GM12878 (cell line): ENCODE measurements at places on chromosomes 2 and 18.

DNA sequence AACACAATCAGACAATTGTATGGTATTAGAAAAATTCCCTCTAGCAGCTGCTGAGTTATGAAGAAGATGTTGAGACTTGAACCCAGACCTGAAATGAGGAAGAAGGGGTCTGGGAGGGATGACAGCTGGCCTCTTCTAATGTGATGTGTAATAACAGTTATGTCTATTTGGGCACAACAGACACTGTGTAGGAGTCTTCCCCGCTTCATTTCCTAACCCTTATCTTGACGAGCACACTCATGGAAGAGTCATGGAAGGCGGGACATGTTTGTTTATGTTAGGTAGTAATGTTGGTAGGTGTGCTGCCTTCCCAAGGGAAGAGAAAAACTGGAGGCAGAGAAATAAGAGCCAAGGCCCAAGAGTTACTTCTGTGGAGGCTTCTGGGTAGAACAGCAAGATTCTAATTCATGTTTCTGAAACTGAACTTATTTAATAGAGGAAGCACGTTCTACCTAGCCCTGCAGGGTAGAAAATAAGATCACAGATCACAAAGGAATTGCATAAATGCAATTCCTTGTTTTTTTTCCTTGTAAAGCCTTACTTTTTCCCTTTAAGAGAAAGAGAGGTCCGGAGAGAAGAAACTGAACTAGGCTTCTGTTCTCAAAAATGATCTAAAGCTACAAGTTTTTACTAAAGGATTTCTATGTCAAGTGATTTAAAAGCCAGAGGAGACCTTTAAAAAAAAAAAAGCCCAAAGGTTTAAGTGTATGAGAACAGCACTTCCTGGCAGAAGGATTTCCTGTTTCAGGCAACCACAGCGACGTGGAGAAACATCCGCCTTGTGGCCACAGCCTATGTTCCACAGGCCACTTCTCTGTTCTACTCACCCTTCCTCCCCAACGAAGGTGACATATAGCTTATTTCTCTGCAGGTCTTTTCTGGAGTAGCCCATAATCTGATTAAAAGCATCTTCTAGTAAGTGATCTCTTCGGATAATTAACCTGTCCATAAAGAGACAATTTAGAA is 68.5 kb upstream of the STK17B start:
- DNase-seq = peak; percentile 86

- no peak for DNase-seq
Observed at GRCh38 chr2:20604951-20605381, 45.9 kb downstream of the HS1BP3 start.

DNA sequence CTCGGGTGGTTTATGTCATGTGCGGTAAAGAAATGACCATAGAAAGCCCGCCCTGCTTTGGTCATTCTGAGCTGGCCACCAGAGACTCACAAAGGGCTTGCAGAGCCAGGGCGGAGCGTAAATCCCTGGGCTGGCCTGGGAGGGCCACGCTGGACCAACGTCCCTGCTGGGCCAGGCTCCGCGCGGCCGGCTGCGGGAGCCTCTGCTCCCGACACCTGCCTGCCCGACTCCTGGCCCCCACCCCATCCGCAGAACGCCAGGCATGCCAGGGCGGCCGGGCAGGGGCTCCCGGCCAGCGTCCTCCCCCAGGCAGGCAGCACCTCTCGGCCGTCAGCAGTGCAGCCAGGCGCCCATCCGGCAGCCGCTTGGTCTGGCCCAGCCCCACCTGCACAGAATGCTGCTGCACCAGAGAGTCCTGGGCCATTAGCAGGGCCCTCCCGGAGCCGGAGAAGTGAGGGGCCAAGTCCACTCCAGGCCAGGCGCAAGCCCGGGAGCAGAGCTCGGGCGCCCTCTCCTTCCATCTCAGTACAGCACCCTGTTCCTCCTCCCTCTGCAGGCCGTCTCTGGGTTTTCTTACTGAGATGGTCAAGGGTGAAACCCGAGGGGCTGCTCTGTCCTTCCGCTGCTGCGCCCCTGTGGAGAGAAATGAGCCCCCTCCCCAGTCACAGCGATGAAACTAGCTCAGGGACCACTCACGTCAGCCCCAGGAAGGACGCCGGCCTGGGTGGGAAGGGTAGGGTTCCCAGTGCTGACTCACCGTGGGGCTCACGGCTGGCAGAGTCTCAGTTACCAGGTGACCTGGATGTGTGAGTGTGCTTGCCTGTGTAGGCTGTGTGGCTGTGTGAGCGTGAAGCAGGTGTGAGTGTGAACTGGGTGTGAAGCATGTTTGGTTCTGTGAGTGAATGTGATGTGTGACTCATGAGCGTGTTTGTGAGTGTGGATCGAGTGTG is 83.3 kb downstream of the PTGR3 start:
- no peak for DNase-seq

DNA sequence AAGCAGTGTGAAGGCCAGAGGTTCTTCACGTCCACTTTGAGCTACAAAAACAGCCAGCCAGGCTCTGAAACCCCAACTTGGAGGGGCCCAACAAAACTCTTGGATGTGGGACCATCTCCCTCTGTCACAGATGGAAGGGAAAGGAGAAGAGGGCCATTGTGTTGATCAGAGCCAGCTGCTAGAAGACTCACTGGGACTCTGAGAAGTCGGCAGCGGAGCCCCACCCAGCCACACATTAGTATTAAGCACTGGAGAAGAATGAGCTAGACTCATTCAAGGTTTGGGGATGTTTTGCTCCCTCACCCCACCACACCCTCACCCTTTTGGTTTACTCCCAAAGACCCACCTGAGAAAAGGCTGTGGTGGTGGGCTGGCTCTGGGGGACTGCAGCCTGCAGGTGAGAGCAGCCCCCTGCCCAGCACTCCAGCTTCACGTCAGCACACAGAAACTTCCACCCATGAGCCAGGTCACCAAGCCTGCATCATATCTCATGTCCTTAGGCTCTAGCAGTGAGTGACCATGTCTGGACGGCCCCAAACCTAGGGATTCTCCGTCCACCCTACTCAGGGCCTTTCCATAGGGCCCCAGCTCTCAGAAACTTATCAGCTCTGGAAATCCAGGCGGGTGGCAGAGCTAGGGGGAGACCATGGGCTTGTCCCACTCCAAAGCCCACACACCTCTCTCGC is 12.6 kb downstream of the TEX51 start:
- no peak for DNase-seq

DNA sequence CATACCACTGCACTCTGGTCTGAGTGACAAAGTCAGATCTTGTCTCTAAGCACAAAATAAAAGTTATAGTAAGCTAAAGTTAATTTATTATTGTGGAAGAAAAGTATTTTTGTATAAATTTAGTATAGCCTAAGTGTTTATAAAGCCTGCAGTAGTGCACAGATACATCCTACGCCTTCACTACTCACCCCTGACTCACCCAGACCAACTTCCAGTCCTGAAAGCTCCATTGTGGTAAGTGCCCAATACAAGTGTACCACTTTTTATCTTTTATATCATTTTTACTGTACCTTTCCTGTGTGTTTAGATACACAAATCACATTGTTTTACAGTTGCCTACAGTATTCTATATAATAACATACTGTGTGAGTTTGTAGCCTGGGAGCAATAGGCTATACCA is 57.5 kb downstream of the UBE2E3 start:
- no peak for DNase-seq

DNA sequence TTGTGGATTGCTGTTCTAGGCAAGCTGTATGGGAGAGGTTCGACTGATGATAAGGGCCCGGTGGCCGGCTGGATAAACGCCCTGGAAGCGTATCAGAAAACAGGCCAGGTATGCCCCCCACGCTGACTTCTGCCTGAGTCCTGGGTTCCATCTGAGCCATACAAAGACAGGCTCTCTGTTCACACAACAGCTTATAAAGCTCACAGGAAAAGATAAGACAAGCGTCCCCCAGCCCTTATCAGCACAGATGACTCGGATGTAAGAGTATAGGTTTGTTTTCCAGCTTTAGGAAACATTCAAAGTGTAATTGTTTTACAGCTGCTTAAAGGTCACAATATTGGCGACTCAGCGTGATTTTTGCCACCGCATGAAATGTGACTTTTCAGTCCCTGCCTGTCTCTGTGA is 12.7 kb downstream of the CNDP2 start:
- no peak for DNase-seq
